NCI-H2227 treated with DMSO at 0.1 percent for 48 hours (cell line): ENCODE measurements at places on chromosomes 4 and X.

- DNase-seq: no peak
Observed at GRCh38 chr4:150164956-150165629, 86.8 kb downstream of the DCLK2 start.

DNA sequence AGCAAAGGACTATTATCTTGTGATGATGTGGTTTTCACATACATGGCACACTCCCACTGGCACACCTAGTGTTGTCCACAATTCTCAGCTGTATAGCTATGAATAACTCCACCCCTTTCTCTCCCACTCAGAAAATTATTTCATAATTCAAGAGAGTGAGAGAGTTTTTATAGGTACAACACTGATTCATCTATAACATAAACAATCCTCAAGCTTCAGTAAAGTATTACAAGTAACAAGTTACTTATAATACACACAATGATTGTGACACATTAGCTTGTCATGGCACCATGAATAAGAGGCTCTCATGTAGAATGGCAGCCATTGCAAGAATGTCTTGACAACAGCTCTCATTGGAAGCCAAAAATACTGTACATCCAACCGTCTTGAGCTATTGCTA is 43.9 kb downstream of the RAB40A start:
- DNase-seq: no peak

DNA sequence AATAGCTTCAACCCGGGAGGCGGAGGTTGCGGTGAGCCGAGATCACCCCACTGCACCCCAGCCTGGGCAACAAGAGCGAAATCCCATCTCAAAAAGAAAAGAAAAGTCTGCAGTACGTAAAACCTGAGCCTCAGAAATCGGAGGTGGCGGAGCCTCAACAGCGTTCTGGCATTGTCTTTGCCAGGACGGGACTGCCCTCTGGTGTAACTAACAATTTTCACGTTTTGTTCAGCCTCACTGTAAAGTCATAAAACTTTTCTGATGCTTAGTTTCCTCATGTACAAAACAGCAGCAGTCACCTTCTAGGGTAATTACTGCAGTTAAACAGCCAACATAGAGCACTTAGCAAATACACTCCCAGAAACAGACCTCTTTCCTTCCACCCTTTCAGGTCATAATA is 121.7 kb downstream of the RBM47 start:
- DNase-seq: no peak

DNA sequence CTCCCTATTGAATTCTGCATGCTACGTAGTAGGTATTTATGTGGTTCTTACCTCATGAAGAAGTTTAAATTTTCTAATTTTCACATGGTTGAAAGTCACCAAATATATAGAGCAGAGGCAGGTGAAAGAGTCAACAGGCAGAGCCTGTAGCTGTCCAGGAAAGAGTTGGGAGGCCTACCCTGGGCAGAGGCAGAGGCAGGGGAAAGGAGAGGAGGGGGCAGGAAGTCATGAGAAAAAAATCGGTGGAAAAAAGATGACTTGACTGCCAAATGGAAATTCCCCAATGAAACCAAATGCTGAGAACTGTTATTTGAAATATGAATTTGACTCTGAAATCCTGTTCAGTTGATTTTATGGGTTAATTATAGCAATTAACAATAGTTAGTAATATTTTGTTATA is 23.1 kb upstream of the GPR34 start:
- DNase-seq: no peak

DNA sequence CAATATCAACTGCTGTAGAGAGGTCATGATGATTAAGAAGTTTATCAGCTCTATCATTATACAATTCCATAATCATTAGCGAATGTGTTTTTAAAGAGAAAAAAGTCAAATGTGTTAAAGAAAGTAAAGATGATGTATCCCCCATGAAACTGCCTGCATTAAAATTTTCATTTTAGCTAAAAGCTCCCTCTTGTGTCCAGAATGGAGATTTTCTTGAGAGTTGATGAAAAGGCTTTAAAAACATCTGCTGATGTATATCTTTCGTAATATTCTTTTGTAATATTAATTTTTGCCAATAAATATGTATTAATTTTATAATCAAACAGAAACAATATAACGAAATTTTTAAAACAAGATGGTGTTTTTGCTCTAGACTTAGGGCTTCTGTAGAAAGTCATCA is 52.1 kb upstream of the LHFPL1 start:
- no peak for DNase-seq

DNA sequence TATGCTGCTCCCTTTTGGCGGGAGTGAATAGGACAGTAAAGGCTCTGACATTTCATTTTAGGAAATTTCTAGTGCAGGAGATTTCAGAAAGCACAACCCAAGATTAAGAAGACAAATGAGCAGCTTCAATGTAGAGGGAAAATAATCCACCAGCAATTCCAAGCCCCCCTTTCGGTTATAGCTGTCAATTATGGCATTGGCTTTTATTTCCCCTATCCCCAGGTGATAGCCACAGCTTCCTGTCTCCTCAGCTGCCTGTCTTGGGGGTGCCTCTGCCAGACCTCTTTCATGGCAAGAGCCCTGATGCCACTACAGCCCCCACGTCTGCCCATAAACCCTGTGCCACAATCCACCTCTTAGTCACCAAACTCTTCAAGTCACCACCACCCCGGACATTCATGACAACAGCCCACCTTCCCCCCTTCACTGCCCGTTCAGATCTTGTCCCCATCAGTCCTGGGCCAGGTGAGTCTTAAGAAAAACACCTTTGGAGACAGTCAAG is 48.4 kb upstream of the CLNK start:
- no peak for DNase-seq

GRCh38 chrX:64205441-64205734 is at the start of gene AMER1:
AMER1 (minus strand) TSS chrX:64205708; CDS start chrX:64193286, 12,422 bp downstream.
- no peak for DNase-seq
